Hepatocyte (in vitro differentiated cells): ENCODE measurements at places on chromosomes 12 and 14. TPM values are rescaled to one million over a fixed set of nuclear protein-coding genes. Genes with fewer than 3 reads are reported as not detected.

RIMBP2 gene
- 2.2 and 2.5 TPM in 2 replicates for polyA plus RNA-seq

DNA sequence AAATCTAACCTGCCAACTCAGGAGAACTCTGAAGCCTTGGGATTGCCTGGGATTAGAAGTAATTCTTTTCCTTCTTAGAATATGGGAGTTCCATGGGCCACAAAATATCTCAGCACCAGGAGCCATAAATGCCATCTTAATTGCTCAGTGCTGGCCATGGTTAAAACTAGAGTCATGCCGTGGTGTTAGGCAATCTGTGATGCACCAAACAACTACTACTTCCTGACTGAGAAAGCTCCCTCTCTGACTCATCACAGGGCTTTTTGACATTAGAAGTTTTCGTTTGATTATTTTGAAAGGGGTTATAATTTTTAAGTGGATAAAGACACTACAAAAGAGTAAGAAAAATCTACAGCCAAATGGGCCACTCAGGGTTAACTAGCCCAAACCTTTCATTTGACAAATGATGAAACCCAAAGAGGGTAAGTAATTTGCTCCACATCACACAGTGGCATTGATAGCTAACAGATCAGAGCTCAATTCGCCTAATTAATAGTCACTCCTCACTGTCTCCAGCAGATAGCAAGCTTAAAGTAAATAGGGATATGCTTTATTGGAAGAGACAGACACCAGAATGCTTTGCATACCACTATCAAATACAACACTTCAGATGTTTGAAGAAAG, 377.3 kb downstream of the EMP1 start:
- peak; percentile 40 for DNase-seq

GRCh38 chr12:14393751-14394150, 28.3 kb downstream of the ATF7IP start:
- no peak for DNase-seq

DNA sequence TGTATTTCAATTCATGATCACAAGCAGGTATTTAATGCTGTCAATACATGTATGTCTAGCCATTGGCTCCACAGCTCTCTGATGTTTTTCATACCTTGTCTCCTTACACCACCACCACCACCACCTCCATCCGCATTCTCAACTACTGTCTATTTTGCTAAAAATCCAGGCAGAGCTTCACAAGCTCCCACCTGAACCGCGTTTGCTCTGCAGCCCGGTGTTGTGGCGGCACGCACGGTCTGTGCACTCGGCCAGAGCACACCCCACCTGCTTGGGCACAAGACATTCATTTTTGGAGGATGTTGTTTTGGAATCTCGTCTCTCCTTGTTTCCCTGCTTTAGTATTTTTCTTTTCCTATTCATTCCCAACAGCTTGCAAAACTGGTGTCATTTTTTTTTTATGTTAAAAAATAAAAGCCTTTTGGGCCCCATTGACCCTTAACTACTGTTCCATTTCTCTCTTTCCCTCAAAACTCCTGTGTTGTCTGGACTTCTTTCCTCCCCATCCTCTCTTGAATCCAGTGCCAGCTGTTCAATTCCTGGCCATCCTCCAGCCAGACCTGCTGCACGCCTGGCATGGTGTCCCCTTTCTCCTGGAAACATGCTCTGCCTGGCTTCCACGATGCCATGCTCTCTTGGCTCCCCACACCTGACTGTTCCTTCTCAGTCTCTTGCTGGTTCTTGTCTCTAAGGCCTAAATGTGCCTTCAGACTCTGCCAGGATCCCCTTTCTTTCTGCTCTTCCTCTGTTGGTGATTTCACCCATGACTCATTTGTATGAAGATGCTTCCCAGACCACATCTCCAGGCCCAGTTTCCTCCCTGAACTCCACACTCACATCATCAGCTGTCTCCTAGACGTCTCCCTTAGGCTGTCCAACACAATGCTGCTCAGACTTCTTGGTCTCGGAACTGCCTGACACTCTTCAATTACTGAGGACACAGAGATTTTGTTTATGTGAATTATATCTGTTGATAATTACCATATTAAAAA, 37.9 kb downstream of the PIWIL1 start:
- DNase-seq = no peak

- no peak for DNase-seq
Measured at GRCh38 chr14:44847526-44848309, 114.0 kb downstream of the KLHL28 start.

GRCh38 chr14:96582411-96582961, 80.3 kb downstream of the PAPOLA start:
- DNase-seq = no peak
